Activated CD4-positive, alpha-beta T cell treated with anti-CD3 and anti-CD28 coated beads, Interleukin-2, amount 10 ng/mL, durations not matched to agents 7 days and 5 days (primary cell): ENCODE measurements at places on chromosomes 4 and X.

DNA sequence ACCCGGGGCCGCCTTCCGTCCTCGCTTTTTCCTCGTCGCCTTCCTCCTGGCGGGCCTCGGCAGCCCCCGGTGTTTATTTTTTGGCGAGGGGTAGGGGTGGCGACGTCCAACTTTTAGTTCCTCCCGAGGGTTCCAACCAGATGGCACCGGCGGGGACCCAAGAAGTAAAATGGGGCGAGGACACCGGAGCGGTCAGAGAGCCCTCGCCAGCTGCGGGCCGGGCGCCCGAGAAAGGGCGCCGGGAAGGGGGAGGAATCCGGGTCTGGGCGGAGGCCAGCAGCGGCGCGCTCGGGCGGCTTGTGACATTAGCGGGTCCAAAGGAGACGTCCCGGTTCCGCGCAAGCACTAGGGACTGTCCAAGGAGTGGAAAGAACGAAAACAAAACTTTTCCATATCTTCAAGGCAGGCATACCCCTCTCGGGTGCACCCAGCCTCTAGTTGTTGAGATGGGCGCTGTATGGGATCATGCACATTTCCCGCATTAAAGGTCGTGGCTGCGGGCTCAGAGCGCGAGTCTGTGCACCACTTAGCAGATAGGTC, 691 bp upstream of the USP46 start:
- no peak for DNase-seq

DNA sequence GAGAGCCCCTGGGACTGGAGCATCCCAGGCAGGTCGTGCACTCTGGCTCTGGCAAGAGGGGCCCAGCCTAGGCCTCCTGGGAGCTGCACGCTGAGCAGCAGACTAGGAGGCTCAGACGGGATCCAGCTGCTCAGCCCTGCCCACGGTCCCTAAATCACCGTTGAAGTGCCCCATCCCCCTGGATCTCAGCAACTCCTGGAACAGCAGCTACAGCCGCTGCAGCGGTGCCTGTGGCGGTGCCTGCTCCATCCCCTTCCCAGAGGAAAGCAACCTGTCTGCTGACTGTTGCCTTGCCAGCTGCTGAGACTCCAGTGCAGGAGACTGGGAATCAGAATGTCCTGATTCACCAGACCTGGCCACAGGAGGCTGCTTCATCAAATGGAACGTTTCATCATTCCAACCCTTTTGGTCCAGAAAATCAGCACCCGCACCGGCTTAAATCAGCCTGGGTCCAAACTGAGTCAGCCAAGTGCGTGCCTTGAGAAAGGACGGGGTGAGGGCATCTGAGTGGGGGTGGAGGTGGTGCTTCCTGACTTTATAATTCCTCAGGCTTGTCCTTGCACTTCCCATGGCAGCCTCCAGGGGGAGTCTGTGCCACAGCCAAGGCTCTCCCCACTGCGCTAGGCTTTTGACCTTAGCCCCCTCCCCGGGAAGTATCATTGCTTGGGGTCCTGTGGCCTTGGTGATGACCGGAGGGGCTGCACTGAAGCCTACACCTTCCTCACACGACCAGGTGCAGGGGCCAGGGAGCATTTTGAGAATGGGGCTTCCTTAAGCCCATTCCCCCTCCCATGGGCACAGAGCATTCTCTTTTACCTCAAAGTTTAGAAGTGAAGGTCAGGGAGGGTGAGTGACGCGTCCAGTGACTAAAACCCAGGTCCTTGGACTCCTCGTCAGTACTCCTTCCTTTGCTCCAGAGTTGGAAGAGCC, 6.5 kb downstream of the ZNF185 start:
- DNase-seq, result peak; percentile 28

- no peak for DNase-seq
These were observed 754 bp upstream of the KLF3 start for GRCh38 chr4:38663090-38663800.

DNA sequence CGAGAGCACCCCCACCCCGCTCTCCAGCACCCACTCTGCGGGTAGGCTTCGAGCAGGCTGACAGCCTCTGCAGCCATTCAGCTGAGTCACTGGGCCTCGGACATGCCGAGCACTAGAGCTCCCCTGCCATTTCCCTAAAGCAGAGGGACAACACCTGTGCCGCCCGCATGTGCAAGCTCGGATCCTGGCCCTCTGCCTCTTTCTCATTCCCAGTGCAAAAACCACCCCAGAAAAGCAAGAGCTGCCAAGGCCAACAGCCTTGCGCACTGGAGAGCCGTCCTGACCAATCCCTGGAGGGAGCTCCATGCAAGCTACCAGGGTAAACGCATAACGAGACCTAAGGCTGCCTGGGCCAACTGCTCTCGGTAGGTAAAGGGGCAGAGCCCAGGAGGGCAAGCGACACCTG, 5.3 kb downstream of the HCFC1 start:
- DNase-seq, result no peak

DNA sequence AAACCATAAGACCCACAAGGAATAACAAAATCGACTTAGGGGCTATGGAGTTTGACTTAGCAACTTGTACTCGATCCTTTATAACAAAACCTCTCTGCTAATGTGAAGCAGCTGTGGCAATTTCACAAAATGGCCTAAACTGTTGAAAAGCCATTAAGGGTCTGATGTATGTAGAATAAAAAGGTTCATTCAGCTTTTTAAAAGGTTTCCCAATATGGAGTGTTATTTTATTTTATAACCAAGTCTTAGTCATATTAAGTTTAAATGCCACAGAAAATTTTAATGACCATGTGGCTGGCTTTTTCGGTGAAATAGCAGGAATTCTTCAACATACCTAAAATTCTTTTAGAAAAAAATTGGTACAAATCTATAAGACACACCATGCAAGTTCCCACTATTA, 291.8 kb upstream of the HAND2 start:
- DNase-seq, result no peak

GRCh38 chr4:1628892-1629698, 55.0 kb downstream of the FAM53A start:
- peak; percentile 62 for DNase-seq

DNA sequence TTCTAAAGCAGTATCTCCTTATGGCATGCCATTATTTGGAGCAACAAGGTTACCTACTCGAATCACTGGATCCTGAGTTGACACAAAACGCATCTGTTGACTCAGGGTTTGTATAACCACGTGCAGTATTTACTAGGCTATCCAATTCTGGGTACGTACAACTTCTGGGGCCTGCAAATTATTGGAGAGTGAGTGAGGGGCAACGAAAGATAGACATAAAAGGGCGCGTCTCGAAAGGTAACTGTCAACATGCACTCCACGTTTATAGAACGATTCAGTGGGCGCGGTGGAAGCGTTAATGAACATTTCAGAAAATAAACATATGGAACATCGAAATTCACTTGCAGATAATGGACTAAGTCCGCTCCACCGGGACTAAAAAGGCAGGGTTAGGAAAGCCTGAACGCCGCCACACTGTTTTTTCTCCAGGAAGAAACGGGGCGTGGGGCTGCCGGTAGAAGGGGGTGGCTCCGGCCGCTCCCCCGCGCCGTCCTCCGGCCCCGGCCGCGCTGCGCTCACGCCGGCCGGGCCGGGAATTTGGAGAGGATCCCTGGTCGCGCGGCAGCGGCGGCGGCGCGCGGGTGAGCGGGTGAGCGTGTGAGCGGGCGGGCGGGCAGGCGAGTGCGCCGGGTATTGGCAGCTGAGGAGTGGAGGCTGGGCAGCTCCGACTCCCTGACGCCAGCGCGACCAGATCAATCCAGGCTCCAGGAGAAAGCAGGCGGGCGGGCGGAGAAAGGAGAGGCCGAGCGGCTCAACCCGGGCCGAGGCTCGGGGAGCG, at the start of gene SMAD1:
SMAD1 (plus strand) TSS at position 690 of the 778 bp plus-strand sequence. CDS start 32,761 bp downstream, outside the sequence.
- DNase-seq, result peak; percentile 51

DNA sequence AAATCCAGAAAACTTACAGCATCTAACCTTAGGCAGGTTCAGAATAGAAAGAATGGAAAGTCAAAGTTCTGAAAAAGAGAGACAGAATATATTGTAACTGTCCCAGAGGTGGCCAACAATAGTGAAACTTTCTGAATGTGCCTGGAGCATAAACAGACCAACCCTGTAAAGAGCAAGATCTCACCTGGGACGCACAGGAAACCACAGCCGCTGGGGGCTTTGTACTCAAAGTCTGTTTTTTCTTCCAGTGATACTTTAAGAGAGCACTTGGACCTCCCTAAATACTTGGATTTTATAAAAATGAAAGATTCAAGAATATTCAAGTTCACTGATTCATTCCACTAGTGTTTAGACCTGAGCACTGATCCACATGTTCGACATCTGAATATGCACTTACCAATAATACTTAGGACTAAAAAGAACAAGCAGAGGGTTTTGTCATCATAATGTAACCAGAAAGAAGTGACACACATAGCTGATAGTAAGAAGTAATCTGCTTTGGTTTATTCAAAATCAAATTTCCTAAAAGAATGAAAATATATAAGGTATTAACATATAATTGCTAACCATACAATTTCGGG, 35.3 kb downstream of the ARAP2 start:
- DNase-seq, result peak; percentile 39

DNA sequence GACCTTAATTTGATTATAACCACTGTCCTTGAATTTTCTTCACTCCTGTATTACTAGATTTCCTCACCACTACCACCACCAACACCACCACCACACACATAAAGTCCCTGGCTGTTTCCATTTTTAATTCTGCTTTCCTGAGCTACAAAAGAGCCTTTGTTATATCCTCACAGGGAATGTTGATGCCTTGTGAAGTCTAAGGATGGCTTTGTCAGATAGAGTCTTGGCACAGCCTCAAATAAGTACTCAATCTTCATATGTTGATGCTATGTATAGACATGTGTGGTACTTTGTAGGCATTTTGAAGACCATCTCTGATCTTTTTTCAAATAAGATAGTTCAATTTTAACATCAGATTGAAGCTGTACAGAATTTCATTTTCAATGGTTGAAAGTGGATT, 1016.7 kb upstream of the LCORL start:
- DNase-seq, result no peak
